ENCODE measurements at places on chromosomes 4 and X. TPM values are rescaled to one million over a fixed set of nuclear protein-coding genes. Genes with fewer than 3 reads are reported as not detected.

NKX1-1 gene
- not detected for total RNA-seq

ARHGEF38 gene
- total RNA-seq: not detected

VCX3B gene
- total RNA-seq: not detected

ADGRG4 gene
- total RNA-seq: not detected

CXCL3 gene
- 66.3 TPM for total RNA-seq

CACNA1F gene
- not detected for total RNA-seq

MCF2 gene
- total RNA-seq: not detected
